ENCODE measurements at places on chromosomes 12 and 14. TPM values are rescaled to one million over a fixed set of nuclear protein-coding genes. Genes with fewer than 3 reads are reported as not detected.
A peak's percentile ranks its signal among the peaks of the same experiment; 100 is the strongest.

Gene CTSG
- 1.2 TPM for polyA plus RNA-seq

Gene ACSM4
- not detected for polyA plus RNA-seq

Gene CISTR
- polyA plus RNA-seq = not detected

Gene EXOC3L4
- polyA plus RNA-seq = 2.1 TPM

Gene SPTB
- polyA plus RNA-seq = 11.0 TPM

Gene NTN4
- 116 TPM for polyA plus RNA-seq

Gene STRAP
- 213 TPM for polyA plus RNA-seq

Gene OAS2
- 4.9 TPM for polyA plus RNA-seq

Gene CLEC4C
- not detected for polyA plus RNA-seq

Gene TMCC3
- polyA plus RNA-seq = 45.4 TPM

- DNase-seq = no peak
These were observed 27.1 kb downstream of the DAD1 start for GRCh38 chr14:22561661-22562579.

DNA sequence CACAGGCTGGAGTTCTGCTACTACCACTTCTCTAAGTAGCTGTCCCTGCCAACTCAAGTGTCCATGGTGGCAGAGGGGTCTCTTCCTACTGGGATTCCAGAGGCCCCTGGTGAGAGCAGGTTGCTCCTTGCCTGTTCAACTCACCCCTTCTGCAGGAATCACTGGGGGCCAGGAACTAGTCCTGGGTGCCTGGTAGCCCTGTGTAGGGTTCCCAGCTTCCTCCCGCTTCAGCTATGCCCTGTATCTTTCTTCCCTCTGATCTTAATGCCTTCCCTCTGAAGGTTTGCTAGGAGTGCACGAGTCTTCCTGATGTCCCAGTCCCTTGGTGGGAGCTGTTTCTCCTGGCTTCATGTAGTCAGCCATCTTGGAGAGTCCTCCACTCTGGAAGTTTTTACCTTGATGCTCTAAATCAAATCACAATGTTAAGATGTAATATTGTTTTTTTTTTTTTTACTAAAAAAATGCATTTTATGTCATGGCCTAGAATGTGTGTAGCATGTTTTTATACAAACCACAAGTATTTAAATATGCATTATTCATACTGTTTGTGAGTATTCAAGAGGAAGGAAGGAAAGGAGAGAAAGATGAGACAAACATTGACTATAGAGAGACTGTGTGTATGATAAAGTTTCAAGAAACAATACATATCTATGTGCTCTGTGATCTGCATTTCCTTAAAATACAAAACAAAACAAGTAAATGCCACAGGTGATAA lies 54.7 kb downstream of the FRS2 start:
- DNase-seq = no peak

DNA sequence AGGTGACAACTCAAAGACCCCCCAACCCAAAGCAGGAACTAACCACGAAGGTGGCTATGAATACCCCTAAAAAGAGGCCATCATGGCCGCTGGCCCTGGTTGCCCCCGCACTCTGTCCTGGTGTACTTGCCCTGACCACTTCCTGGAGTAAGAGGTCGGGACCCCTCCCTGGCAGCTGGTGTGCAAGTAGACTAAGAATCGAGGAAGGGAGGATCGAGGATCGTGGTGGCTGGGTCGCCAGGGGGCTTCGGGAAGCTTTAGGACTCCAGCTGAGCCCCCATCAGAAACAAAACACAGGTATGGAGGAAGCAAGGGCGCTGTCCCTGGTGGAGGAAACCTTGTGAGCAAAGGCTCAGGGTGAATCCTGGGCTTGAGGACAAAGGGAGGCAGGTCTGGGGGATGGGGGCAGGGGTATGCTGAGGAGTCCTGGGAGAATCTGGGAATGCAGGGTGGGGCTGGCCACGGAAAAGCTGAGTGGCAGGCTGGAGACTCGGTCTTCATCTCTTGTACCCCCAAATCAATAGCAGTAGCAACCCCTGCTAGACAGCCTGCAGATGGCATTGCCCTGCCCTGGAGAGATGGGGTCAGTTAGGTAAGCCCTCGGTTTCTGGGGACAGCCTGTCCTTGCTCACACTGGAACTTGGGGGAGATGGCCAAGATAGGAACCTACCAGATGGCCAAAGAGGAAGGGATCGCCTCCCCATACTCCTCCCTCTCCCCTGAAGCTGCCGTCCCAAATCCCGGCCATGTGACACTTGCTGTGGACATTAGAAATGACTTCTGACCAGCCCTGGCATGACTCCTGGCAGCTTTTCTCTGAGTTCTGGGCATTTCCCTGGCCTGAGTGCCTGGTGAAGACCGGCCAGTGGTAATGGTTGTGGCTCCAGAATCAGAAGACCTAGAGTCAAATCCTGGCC lies 45.3 kb upstream of the ESRRB start:
- no peak for DNase-seq

- no peak for DNase-seq
These were observed 6.4 kb upstream of the TTC8 start for GRCh38 chr14:88818018-88818417.

DNA sequence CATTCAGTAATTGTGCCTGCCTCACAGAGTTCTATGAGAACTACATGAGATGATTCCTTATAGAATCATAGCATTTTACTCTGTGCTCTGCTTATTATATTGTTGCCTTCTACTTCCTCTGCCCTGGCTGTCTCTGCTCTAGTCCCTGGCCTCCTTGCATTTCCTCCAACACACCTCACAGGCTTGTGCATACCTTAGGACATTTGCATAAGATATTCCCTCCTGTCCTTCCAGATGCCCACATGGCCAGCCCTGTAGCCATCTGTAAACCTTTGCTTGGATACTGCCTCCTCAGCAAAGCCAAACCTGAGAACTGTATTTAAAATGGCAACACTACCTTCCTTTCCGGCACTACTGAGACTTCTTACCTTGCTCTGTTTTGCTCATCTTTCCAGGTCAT lies 453.6 kb downstream of the NELL2 start:
- no peak for DNase-seq

GRCh38 chr14:74618078-74618952 lies 6.3 kb upstream of the LTBP2 start:
- DNase-seq = no peak

- DNase-seq = peak; percentile 83
These were observed 74.3 kb downstream of the TRHDE start for GRCh38 chr12:72346363-72346944.

GRCh38 chr12:34368079-34368478 lies 345.8 kb downstream of the ALG10 start:
- DNase-seq = no peak

GRCh38 chr12:69545081-69545480 lies 40.2 kb upstream of the CCT2 start:
- DNase-seq = no peak

GRCh38 chr12:7729746-7730145 lies 17.4 kb downstream of the CLEC4C start:
- no peak for DNase-seq

- peak; percentile 3 for DNase-seq
These were observed 61.0 kb downstream of the CPM start for GRCh38 chr12:68871921-68872320.

DNA sequence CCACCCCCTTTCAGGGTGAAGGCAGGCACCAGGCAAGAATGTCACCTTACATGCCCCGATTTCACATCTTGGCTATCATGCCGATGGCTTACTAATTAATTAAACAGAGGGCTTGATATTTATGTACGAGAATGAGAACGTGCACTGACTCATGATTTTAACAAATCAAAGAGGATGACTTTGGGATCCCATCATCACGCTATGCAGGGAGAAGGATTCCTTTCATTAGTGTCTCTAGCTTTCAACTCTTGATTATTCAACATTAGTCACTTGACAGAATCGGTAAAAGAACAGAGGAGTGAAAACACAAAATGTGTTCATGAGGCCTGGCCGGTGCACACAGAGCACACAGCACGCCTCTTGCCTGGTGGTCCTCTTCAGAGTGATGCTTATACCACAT lies 80.6 kb downstream of the PRKAB1 start:
- no peak for DNase-seq

- DNase-seq = no peak
These were observed 73.9 kb upstream of the TBX5 start for GRCh38 chr12:114479831-114480230.

DNA sequence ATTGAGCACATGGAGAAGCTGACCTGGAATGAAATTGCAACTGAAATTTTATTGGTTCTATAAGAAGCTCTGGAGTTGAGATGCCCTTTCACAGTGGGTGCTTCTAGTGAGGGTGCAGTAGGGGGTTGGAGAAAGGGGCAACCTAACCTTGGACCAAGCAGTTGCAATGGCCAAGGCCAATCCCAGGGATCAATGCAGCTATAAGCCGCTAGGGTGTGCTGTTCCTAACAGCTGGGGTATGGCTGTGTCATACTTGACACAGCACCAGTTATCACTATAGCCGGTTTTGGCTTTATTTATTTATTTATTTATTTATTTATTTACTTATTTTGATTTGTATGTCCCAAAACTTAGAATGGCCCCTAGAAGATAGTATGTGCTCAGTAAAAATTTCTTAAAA lies 505.9 kb downstream of the FLRT2 start:
- DNase-seq = no peak

- DNase-seq = no peak
These were observed 6.0 kb upstream of the UBE2N start for GRCh38 chr12:93447555-93448290.

GRCh38 chr12:106013941-106014340 lies 124.8 kb downstream of the NUAK1 start:
- DNase-seq = no peak

DNA sequence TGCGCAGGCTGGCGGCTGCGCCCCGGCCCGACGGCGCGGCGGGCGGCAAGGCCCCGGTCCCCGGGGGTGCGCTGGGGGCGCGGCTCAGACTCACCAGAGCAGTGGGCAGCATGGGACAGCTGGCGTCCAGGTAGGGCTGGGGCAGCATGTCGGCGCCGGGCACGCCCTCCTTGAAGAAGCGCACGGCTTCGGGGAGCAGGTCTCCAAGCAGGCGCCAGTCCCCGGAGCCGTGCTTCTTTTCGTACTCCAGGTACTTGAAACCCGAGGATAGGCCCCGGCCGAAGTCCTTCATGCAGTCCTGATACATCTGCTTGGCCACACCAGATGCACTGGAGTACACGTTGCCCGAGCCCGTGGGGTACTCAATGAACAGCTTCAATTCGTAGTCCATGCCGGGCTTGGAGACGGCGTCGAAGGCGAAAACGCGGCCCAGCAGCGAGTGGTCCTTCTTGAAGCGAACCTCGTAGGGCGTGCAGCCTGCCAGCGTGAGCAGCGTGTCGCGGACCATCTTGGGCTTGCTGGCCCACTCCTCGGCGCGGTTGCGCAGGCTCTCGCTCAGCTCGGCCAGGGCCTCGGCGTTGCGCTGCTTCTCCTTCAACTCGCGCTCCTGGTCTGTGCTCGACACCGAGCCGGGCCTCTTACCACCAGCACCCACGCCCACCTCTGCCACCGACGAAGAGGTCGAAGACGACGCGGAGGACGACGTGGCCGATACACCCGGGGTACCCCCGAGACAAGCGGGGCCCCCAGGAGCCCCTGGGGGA lies 2.2 kb downstream of the IRF2BPL start:
- DNase-seq = no peak

GRCh38 chr12:47433876-47434275 lies 272.0 kb downstream of the RPAP3 start:
- DNase-seq = no peak

GRCh38 chr14:65377576-65377975 lies 35.0 kb upstream of the FUT8 start:
- DNase-seq = no peak

DNA sequence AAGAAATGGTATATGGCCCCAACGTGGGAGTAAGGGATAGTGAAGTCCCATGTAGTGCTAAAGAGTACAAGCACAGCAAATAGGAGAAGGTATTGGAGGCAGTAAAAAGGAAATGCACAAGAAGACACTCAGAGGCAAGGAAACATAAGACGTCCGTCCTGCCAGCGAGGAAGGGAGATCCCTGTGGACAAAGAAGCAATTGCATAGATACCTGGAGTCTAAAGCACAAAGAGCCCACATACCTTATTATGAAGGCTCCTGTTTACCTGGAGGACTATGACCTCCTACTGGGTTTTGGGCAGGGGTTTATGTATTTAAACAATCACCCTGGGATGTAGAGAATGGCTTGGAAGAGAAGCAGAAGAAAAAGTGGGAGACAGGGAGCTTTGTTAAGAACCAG lies 341.2 kb upstream of the DCN start:
- DNase-seq = no peak

DNA sequence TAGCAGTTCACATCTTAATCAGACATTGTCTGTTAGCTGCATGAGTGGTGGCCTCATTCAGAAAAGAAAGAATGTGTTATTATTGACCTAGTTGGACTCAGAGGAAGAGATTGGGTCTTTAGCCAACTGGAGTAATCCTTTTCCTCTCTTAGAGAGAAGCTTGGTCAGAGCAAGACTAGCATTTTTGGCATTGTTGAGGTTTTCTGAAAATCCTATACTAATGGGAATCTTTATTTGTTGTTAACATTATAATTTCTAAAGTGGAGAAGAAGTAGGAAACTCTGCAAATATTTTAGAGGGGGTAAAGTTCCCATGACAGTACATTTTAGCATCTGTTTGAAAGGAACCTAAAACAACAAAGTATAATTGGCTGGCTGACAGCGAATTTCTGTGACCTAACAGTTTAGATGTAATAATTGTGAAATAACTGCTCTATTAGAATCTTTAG lies 9.7 kb downstream of the TOX4 start:
- no peak for DNase-seq

DNA sequence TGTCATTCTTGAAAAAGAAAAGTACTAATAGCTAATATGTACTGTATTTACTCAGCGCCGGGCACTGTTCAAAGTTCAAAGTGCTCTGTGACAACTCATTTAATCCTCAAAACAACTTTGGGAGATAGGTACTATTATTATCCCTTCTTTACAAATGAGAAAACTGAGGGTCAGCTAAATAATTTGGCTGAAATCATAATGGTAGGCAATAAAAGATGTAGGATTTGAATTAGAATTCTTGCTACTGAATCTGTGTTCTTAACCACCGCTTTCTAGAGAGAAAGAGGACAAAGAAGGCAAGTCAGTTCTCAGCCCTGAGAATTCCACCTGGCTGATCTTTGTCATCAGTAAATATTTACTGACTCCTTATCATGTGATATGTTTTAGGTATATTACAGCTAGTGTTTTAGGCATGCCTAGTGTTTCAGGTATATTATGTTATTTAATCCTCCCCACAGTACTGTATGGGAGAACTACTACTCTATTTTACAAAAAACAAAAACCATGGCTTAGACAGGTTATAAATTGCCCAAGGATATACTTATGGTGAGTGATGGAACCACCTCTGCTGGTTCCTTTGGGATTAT lies 205.7 kb upstream of the GZMB start:
- no peak for DNase-seq

- DNase-seq = no peak
These were observed 210.8 kb upstream of the FLRT2 start for GRCh38 chr14:85319101-85319500.

- DNase-seq = no peak
These were observed 23.8 kb downstream of the ZNF891 start for GRCh38 chr12:133106253-133106652.

DNA sequence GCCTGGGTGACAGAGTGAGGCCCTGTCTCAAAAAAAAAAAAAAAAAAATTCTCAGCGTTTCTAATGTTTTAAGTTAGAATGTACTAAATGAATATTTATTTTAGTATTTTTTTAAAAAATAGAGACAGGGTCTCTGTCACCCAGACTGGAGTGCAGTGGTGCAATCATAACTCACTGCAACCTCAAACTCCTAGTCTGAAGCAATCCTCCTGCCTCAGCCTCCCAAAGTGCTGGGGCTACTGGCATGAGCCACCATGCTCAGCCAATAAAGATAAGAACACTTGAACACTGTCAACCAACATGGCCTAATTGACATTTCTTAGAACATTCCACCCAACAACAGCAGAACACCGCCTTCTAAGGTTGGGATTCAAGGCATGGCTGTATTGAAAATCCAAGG lies 5.1 kb upstream of the DYNC1H1 start:
- no peak for DNase-seq
